ENCODE measurements at places on chromosomes 3 and 15.

GRCh38 chr3:108546247-108546646, 35.9 kb upstream of the MYH15 start:
- DNase-seq, result no peak

DNA sequence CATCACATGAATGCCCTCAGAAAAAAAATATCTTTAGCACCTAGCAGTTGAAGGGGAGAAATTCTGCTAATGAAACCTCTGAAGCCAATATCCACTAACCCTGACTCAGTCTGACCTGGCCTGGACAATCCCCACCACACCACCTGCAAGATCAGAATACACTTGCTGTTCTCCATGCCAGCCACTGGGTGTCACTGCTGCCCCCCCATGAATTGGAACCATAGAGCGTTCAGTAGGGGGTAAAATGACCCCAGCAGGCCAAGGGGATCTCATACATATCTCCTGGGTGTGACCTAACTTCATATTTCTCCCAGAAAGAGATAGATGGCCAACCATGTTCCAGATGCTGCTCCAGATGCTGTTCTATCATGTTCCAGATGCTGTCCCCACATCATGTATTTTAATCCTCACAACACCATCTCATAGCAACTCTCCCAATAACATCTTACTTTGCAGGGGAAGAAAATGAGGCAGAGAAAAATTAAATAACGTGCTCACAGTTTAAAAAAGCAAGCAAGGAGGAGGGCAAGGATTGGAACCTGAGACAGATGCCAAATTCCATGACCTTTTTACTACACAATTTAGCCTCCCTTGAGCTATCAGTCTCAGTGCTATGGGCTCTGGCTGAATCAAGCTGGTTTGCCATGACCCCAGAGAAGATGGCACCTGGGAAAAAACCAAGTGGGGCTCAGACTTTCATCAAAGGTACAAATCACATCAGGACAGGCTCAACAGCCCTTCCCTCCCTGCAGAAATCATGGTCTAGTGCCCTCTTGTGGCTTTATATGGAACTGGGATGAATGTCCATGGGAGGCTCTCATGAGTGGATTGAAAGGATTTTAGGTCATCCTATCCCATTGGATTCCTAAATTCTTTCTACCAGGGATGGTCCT, 12.4 kb downstream of the NTRK3 start:
- no peak for DNase-seq

- DNase-seq, result no peak
Observed at GRCh38 chr15:94231723-94232468, 535 bp downstream of the MCTP2 start.

- DNase-seq, result no peak
Observed at GRCh38 chr3:197736010-197736490, 654 bp downstream of the RUBCN start.

GRCh38 chr3:177449360-177450006, 252.2 kb upstream of the TBL1XR1 start:
- no peak for DNase-seq

- DNase-seq, result no peak
Observed at GRCh38 chr15:44667039-44667360, 3.5 kb upstream of the SPG11 start.

- DNase-seq, result no peak
Observed at GRCh38 chr15:67573194-67573593, 30.7 kb downstream of the MAP2K5 start.

- DNase-seq, result no peak
Observed at GRCh38 chr15:77059786-77060361, 11.0 kb downstream of the TSPAN3 start.

DNA sequence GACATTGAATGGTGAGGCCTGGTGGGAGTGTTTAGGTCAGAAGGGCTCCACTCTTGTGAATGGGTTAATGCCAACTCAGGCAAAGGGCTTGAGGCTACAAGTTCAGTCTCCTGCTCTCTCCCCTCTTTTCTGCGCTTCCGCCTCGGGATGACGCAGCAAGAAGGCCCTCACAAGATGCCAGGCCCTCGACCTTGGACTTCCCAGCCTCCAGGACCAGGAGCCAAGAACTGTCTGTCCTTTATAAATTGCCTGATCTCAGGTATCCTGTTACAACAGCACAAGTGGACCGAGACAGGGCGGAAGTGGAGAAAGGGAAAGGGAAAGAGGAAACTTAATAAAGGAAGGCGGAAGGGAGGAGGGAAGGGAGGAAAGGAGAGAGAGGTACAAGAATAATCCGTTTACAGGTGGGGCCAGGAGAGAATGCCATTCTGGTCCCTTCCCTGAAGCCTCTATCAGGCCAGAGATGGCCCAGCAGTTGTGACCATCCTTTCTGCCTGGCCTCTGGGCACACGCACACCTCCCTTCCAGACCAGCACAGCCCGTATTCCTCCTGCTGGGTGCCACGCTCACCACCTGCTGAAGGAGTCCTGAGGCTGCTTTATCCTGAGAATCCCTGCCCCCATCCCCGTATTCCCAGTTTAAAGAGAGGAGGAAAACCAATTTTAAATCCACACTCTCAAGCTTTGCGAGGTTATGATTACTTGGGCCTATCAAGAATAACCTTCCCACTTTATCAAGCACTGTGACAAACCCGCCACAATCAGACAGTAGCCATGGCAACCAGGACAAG, 64.2 kb downstream of the OXNAD1 start:
- no peak for DNase-seq

GRCh38 chr3:32667072-32667582, 17.9 kb upstream of the CNOT10 start:
- DNase-seq, result no peak

- DNase-seq, result no peak
Observed at GRCh38 chr15:88852476-88852875, 42.9 kb downstream of the HAPLN3 start.

DNA sequence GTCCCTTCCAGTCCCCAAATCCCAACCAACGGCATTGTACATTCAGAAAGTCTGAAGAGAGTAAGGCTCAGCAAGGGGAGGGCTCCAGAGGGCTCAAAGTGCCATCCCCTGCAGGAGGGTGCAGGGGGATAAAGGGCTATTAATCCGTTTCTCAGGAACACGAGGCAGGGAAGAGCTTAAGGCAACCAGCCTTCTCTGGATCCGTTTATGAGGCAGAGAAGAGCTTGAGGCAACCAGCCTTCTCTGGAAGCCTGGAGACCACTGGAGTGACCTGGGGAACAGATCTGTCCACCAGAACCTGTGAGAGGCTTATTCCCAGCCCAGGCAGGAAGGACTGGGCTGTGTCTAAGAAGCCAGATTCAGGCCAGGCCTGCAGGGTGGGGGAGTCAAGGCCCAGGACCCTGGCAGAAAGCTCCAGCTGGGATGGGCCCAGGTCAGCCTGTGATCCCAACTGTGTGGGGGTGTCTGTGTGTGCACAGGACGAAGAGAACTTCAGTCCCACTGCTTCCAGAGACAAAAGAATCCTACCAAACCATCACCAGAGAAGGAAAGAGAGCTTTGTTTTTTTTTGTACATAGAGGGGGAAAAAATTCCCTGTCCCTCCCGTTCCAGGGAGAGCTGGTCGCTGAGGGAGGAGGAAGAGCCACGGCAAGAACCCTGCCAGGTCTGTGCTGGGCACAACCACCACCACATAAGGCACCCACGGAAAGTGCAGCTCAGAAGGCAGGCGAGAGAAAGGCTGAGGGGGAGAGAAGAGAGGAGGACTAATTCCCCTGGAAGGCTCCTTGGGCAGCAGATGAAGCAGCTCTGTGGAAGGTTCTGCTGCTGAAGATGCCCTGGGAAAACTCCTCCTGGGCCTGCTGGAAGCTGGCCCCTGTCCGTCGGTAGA, 1.6 kb upstream of the ULK3 start:
- no peak for DNase-seq

DNA sequence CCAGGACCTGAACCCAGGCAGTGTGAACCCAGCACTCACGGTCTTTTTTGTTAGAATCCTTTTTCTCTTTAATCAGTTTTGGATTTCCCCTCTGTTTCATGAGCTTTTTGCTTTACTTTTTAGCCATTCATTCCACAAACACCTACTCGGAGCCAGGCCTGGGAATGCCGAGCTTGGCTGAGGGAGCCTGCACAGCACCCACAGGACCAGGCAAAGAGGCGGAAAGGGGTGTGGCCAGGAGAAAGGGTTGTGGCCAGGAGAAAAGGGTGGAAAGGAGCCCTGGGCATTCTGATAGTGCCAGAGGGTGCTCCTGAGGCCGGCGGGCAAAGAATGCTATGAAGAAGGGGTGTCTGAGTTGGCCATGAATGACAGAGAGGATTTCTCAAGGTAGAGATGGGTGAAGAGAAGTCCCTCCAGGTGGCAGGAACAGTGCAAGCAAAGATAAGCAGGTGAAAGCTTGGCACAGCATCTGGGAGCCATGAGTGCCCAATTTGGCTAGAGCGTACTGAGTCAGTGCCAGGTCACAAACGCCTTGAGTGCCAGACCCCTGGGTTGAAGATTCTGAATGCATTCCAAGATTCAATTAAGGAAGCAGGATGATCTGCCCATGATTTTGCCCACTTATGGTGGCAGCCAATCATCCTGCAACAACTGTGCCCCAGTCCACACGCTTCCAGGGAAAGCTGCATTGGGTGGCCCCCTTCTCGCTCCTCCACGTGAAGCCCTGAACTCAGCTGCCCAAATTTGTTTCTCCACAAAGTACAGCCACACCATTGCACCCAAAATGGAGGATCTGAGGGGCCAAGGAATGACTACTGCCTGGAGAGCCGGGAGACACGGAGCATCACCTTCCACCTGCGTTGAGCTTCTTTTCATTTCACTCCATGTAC, 157.2 kb downstream of the XXYLT1 start:
- DNase-seq, result no peak

DNA sequence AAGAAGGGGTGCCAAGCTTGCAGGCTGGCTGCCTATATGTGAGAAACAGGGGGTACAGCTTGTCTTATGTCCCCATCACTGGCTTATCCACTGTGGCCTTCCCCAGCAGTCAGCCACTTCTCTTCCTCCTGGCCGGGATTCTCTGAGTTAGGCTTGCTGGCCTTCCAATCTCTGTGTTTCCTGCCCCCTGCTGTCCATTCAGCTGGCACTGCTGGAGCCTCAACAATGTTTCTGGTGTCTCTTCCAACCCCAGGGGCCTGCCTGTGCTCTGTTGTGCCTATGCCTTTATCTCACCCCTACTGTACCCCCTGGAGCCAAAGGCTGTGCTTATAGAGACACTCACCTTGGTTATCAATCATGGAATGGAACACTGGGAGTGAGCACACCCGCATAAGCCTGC, 36.5 kb downstream of the ANAPC13 start:
- peak; percentile 69 for DNase-seq

GRCh38 chr15:92605225-92605944, 50.2 kb downstream of the FAM174B start:
- DNase-seq, result no peak

GRCh38 chr3:170740726-170741591, 129.0 kb downstream of the RPL22L1 start:
- peak; percentile 85 for DNase-seq

DNA sequence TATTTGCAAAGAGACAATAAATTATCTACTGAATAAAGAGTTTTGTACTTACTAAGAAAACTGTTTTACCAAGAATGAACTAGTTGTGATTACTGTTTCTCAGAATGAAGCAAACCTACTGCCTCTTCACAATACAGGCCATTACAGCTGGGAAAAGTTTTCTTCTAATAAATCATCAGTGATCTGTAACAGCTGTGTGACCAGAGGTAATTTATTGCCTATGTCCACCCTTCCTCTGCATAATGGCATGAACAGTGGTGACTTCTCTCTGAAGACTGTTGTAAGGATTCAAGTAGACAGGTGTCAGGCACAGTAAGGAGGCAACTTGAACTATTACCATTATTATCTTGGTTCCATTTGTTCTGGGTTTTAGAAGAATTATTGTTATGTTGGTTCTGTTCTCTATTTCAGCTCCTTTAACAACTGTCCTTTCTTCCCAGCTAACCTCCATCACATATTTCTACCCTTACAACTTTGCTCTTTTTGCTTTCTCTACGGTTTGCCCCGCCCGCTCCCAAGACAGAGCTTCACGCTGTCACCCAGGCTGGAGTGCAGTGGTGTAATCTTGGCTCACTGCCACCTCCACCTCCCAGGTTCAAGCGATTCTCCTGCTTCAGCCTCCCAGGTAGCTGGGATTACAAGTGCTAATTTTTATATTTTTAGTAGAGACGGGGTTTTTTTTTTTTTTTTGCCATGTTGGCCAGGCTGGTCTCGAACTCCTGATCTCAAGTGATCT, 51.5 kb downstream of the PRKAR2A start:
- no peak for DNase-seq

DNA sequence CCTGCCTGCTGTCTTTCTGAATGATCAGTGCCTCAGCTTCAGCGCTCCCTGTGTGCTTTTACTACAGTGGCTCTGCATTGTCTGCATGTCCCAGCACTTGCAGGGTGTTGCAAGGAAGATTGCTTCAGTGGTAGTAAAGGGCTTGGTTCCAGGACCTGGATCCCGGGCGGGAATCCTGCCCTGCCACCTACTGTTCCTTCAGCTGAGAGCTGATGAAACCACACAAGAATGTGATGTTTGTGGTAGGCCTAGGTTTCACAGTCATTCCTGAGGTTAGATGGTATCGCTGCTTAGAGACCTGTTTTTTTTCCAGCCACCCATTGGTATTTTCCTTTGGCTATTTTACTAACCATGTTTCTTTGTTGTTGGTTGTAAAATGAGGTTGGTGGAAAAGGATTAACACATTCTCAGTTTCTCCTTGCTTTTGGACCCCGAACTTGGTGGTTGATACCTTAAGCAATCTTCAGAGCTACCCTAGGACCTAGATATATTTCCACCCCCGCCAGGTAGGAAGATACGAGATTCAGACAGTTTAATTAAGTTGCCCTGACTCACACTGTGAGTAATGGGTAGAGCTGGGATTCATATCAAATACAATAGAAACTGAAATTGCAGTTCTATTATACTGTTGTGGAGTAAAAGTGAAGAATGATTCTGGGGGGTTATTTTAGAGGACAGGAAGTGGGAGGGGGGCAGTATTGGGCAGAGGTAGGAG, 11.4 kb downstream of the GPR87 start:
- DNase-seq, result no peak

- DNase-seq, result no peak
Observed at GRCh38 chr3:108972482-108972881, 18.8 kb upstream of the GUCA1C start.

- DNase-seq, result no peak
Observed at GRCh38 chr15:101057841-101058407, 138.8 kb downstream of the LRRK1 start.

GRCh38 chr15:74041777-74042435, 40.4 kb downstream of the GOLGA6A start:
- DNase-seq, result no peak

GRCh38 chr15:88032787-88033186, 223.8 kb downstream of the NTRK3 start:
- DNase-seq, result no peak

DNA sequence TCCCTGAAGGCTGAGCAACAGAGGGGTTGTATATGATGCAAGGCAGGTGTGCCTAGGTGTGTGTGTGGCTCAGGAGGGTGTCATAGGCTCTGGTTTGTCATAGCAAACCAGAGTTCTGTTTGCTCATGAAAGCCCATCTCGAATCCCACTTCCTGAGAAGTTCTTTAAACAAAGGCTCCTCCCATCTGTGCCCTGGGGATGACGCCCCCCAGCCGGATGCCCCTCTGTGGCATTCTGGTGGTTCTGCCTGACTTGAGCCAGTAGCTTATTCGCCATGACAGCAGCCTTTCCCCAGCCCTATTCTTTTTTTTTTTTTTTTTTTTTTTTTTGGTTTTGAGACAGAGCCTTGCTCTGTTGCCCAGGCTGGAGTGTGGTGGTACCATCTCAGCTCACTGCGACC, 45.4 kb downstream of the PDIA5 start:
- no peak for DNase-seq

- no peak for DNase-seq
Observed at GRCh38 chr15:101045835-101046691, 126.9 kb downstream of the LRRK1 start.

All from right cardiac atrium (tissue), 5 donors.